NCI-H1436 (cell line): ENCODE measurements at places on chromosomes 4 and X.
A peak's percentile ranks its signal among the peaks of the same experiment; 100 is the strongest.

- DNase-seq = no peak
Observed at GRCh38 chr4:26424153-26424552, 66.1 kb downstream of the CCKAR start.

DNA sequence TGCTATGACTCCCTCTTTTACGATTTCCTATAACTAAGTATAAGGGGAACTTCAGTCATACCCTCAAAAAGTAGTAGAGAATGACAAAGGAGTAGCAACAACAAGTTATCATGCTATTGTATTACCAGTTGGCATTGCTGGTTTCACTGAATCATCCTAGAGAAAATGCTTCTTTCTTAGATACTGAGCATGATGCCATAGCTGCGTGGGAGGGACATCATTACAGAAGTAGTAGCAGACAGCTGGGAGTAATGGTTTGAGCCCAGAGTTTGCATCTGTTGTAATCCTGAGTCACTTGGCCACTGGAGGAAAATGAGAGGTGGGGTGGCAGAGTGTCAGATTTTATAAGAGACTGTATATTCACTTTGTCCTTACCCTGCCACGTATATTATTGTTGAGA lies 38.6 kb downstream of the MTMR1 start:
- DNase-seq = no peak

GRCh38 chrX:77436271-77436670 lies 10.9 kb upstream of the FGF16 start:
- no peak for DNase-seq

- no peak for DNase-seq
Observed at GRCh38 chrX:37701588-37701987, 16.0 kb downstream of the XK start.

DNA sequence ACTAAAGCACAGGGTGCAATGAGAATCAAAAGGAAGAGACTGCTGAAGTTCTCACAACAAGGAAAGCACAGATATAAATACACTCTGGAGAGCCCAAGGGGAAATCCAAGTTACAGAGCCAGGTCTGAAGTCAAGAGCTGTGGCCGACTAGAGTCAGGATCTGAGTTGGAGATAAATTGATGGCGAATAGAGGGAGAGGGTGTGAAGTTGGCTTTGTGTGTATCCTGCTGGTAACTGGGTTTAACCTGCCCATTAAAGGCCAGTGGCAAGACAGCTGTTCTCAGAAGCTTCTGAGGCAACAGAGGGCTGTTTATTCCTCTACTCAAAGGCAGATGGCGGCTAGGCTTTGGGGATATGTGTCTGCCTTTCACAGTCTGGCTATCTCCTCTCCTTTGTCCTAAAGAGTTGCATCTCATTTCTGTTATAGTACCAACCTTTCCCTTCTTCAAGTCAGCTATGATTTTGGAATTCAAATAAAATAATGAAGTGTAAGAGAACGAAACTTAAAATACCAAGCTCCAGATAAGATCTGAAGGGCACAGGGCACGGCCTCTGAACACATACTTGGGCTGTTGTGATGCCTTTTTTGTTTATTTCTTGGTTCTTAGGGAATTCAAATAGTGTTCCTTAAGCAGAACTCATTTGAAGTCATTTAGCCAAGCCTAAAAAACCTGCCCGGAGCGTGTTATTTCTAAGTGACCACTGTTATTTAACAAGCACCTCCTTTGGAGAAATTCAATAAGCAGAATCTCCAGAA lies 142.1 kb downstream of the APBB2 start:
- no peak for DNase-seq

- no peak for DNase-seq
Observed at GRCh38 chrX:150217609-150218008, 145.5 kb upstream of the MAMLD1 start.

- no peak for DNase-seq
Observed at GRCh38 chrX:132015875-132016274, 7.2 kb upstream of the STK26 start.

DNA sequence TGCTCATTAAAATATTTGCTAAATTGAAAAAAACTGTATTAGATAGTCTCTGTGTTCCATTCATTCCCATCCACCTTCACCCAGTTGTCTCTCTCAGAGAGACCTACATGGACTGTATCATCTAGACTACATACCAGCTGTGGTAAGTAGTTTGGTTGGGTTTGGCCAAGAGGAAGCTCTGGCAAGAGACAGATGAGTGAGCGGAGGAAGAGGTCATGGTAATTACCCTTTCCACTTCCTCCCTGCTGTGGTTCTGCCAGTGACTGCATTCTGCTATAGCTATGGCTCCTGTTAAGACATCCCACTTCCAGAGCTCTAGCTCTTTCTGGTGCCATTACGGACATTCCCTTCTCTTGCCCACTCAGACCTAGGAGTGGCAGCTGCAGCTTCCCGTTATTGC lies 239.0 kb upstream of the MID1 start:
- no peak for DNase-seq

- no peak for DNase-seq
Observed at GRCh38 chr4:113675731-113676697, 85.5 kb downstream of the CAMK2D start.

GRCh38 chrX:69539437-69539836 lies 35.3 kb downstream of the NALF2 start:
- DNase-seq = no peak

DNA sequence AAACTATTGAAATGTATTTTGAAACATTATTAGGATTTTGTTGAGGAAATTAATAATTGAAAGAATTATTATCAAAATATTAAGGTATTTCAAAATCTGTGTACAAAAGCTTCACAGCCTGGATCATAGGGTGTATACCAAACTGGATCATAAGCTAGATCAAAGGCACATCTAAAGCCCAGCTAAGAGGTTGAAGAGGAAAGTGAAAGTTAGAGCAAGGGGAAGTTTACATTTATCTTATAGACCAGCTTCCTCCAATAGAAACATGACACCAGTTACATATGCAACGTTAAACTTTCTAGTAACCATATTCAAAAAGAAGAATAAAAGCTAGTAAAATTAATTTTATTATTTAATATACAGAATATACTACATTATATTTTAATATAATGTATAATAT lies 227.2 kb upstream of the BMP3 start:
- DNase-seq = no peak

- no peak for DNase-seq
Observed at GRCh38 chrX:29561417-29561816, 653.9 kb upstream of the MAGEB2 start.

DNA sequence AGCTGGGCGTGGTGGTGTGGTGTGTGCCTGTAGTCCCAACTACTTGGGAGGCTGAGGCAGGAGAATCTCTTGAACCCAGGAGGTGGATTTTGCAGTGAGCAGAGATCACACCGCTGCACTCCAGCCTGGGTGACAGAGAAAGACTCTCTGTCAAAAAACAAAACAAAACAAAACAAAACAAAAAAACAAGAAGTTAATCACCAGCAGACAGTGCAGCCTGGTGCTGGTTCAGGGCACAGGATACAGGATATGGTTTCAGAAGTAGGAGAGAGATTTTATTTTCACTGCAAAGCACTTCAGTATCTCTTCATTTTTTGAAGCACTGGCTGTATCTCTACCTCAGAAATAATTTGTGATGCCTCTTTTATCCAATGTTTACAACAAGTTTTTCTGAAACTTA lies 1222.9 kb upstream of the PRKX start:
- DNase-seq = no peak

GRCh38 chr4:25729564-25729963 lies 73.9 kb downstream of the SLC34A2 start:
- no peak for DNase-seq

DNA sequence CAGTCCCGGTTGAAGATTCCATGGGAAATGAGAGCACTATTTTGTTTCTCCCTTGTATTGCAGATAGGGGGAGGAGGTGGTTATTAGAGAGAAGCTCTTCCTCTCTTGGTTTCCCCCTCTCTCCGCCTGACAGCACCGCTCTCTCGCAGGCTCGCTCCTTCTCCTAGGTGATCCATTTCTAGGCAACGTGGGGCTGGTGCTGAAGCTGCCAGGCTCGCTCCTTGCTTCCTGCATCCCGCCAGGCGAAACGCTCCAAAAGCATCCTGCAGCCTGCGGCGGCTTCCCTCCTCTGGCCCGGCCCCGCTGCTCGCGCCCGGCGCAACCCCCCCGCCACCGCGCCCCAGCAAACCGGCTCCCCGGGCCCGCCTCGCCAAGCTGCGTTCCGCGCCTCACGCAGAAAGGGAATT lies at the start of gene GRID2:
GRID2 (plus strand) TSS at position 346 of the 407 bp plus-strand sequence.
- DNase-seq = no peak

GRCh38 chr4:164252286-164252685 lies 501.6 kb upstream of the SMIM31 start:
- no peak for DNase-seq

GRCh38 chr4:184310171-184310567 lies 92.5 kb upstream of the ENPP6 start:
- no peak for DNase-seq

DNA sequence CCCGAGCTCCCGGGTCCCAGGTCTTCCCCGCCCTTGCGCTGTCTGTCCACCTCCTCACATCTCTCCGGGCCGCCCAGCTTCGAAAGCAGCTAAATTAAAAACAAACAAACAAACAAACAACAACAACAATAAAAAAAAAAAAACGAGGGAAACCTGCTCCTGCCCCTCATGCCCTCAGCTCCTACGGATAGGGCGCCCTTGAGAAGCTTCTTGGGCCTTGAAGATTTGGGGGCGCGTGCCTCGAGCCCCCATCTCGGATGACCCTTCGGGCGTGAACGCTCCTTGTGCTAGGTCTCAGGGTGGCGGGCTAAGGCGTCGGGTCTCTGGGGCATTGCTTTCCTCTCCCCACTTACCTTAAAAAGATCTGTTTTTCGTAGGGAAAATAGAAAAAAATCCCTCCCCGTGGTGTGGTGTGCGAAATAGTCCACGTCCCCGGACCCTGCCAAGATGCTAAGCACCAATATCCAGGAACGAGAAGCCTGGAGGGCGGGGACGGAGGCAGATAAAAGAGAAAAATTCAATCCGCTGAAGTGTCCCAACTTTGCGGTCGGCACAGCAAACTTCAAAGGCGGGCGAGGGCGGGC lies 603 bp downstream of the NDNF start:
- no peak for DNase-seq

GRCh38 chrX:24285082-24285481 lies 28.8 kb downstream of the SUPT20HL2 start:
- no peak for DNase-seq

DNA sequence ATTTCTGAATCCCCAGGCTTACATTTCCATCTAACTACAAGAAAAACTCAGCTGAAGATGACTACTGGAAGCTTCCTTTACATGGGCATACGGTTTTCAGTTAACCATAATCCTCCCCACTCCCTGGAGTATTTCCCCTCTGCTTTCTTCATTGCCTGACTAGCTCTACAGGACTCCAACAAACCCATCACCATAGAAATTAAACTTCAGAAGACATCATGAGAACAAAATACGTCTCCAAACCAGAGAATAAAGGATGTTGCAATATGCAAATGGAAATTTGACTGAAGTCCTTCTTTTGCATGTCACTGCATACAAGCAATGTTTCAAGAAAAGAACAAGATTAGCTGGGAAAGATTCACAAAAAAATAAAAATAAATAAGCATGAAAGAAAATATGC lies 170.2 kb upstream of the PCDH18 start:
- DNase-seq = no peak

GRCh38 chrX:45352611-45353010 lies 151.9 kb upstream of the DIPK2B start:
- no peak for DNase-seq

- no peak for DNase-seq
Observed at GRCh38 chr4:135050086-135050717, 848.6 kb upstream of the PABPC4L start.

- peak; percentile 93 for DNase-seq
Observed at GRCh38 chr4:140151699-140152012, 2.3 kb downstream of the MAML3 start.

GRCh38 chr4:28225689-28226353 lies 1365.2 kb downstream of the STIM2 start:
- DNase-seq = no peak

DNA sequence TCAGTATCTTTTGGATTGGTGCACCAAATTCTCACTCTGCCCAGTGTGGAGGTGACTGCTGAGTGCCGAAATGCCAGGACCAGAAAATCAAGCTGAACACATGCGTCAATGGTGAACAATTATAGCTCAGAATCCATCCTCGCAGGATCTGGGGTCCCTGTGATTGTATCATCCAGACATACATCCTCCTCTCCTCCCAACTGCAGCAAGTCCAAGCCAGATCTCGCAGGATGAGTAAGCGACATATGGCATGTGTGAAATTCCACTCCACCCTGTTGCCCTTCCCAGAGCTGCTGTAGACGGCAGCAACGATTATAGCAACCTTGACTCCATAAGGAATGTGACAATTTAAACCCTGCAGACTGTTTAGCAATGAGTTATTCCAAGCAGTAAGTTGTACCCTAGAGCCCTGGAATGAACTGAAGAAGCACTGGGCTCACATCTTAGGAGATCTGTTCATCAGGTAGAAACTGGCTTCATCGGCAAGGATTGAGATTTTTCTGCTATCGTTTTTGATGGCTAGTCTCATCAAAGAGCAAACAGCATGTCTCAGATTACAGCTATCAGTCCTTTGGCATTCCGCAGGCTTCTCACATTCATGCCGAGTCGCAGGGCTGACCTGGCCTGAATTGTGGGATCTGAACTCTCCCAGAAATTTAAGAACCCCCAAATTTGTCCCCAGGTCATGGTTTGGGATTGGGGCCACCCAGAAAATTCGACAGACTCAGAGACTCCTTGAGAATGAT lies 35.5 kb upstream of the SORBS2 start:
- DNase-seq = no peak

DNA sequence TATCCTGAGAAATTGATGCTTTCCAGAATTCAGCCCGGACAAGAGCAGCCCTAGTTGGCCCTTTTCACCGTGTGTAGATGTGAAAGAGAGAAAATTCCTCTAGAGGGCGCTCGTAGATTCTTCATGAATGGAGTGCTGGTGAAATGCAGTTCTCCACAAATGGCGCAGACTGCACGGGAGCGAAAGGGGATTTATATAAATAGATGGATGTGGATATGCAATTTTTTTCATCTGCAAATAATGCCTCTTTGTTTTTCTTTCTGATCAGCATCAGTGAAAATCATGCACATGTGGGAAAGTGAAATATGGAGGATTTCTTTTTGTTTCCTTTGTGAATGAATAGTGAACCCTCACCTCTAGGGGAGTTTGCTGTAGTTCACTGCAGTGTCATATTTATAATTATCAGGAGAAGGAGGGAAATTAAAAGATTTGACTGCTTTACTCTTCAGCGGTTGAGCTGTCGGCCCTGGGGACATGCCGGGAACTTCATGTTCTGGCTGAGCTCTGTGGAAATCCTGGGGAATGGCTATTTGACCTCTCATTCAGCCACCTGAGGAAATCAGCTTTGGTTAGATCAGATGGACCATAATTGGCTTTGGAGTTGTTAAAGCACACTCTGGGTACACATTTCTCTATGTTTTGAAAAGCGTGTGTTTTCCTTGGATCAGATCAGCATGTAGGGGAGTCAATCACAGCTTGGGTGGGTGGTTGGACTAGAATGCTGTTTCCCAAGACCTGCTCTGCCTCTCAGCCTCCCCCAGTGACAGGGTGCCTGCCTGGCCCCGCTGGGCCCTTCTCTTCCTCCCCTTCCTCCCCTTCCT lies 115.0 kb upstream of the SHISA3 start:
- DNase-seq = peak; percentile 73
